ENCODE measurements at places on chromosomes 1 and 21.
A peak's percentile ranks its signal among the peaks of the same experiment; 100 is the strongest.

DNA sequence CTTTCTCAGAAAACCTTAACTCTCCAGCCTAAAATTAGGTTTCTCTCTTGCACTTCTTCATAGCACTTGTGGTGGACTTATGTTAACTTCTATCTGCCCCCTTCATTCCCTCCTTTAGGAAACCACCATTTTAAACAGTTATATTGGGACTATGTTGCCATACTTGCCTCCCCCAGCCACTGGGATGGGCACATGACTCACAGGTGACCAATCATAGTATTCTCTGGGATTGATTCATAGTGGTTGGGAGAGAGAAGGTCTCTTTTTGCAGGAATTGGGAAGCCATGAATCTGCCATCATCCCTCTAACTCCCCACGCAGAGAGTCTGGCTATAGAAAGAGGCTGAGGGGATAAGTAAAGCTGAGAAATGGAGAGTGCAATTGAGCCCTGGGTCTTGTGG, 50.4 kb upstream of the NRDC start:
- DNase-seq = no peak

DNA sequence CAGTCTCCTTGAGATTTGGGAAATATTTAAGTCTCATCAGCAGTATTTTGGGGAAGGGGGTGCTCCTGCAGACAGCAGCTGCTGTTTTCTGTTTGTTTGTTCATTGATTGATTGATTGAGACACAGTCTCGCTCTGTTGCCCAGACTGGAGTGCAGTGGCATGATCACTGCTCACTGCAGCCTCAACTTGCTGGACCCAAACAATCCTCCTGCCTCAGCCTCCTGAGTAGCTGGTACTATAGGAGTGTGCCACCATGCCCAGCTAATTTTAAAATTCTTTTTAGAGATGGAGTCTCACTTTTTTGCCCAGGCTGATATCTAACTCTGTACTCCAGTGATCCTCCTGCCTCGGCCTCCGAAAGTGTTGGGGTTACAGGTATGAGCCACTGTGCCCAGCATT, 18.2 kb downstream of the UCK2 start:
- no peak for DNase-seq

- DNase-seq = no peak
Observed at GRCh38 chr1:198318085-198318484, 161.3 kb downstream of the NEK7 start.

DNA sequence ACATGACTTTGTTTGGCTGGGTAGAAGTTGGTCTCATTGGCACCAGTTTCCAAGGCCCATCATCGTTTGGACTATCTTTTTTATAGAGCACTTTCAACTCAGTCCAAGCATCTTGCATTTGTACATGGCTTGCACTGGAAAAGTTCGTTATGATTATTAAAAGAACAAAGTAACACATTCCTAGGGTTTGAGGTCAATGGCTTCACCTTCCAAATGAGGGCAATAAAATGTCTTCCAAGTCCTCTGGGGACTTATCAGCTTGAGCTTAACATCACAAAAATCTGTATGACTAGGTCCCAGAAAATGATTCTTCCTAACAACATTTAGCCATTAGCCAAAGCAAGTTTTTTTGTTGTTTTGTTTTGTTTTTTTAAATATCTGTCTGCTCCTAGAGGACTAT, 610.8 kb downstream of the LMO4 start:
- no peak for DNase-seq

DNA sequence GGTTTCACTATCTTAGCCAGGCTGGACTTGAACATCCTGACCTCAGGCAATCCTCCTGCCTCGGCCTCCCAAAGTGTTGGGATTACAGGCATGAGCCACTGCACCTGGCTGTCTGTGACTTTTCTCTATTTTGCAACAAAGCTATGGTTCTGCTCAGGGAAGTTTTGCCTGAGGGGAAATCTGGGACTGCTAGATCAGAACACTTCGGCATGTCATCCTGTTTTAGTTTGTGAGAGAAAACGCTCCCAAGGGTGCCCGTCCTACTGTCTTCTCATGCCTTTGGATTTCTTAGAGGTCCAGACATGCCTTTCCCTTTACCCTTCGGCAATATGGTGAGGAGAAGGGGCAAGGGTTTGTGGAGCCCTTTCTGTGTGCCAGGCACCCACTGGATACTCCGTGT, 5.6 kb upstream of the CORT start:
- no peak for DNase-seq

GRCh38 chr1:163069142-163069541, at the start of gene RGS4:
RGS4 (plus strand) TSS chr1:163069361; CDS start chr1:163069485, 124 bp downstream.
- DNase-seq = peak; percentile 82

- peak; percentile 63 for DNase-seq
Observed at GRCh38 chr1:156929596-156930238, 9.3 kb downstream of the LRRC71 start.

DNA sequence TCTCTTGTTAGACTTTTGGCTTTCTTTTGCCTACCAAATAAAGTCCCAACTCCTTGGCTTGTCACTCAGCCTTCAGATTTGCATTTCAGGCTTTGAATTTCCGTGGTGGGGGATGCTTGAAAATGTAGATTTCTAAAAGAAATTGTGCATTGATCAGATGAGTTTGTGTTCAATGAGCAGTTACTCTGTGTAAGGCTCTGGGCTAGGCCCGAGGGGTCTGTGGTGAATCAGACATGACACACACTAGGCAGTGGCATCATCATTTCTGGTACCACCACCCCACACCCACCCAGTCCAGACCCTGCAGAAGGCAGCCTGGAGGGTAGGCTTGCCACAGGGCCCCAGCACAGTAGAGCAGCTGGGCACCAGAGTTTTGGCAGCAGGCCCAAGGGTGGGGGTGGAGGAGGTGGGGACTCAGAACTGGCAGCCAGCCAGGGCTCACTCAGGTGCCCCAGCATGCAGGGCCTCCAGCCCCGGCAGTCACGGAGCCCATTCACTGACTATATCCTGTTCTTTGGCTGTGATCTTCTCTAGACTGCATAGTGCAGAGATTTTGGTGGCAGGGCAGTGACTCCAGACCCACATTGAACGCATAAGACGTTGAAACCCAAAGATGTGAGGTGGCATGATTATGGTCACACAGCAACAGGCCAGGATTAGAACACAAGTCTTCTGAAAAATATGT, 97.2 kb upstream of the ARTN start:
- DNase-seq = no peak

GRCh38 chr1:97350662-97351061, 570.2 kb downstream of the DPYD start:
- no peak for DNase-seq

DNA sequence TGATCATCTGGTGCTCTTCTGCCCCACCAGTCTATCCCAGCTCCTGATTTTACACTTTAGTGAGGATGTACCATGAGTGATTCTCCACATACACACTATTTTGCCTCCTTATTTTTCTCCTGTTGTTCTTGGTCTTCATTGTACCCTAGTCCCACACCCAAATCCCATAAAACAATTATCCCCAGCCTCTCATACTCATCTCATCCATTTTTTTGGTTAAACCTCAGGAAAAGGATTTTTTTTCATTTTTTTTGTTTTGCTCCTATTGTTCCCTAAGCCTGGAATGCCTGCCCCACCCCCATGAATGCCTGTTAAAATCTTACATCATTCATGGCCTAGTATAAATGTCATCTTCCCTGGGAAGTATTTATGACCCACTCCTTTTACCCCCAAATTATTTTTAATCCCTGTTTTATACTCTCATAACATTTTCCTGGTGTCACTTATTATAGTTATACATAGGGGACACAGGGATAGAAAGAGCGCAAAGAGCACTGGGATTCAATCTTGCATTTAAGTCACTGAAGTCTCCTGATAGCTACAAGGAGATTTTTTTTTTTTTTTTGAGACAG, 4.9 kb upstream of the LINGO4 start:
- DNase-seq = no peak

DNA sequence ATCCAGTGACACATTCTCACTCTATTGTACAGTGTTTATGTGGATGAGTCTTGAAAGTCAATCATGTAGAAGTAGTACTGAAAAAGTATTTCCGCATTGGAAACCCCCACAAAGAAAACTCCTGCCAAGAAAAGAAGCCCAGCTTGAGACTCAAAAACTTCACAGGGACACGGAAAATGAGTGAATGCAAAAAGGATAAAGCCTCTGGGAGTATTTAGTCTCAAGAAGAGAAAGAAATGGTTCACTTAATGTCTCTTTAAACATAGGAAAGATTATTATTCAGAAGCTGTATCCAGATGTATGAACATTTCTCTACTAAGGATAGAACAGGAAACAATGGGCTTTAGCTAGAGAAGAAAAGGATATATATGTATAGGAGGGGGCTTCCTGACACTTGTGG, 304.5 kb downstream of the BARHL2 start:
- DNase-seq = no peak

GRCh38 chr1:4613606-4614370, 40.6 kb upstream of the AJAP1 start:
- no peak for DNase-seq

DNA sequence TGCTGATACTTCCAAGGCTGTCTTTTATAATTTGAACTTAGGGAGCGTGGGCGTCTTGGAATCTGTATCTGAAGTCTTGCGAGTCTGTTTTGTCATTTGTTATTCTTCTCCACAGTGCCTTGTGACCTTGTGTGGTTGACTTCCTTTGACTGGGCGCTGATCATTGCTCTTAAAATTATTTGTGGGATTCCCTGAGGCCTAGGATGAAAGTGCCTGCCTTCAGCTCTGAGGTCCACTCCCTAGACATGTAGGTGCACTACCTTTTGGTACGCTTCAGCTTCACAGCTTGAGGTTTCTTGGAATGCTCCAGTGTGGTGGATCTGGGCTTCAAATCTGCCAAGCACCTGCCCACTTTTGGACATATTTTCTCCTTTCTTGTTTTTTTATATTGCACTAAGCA, 50.2 kb upstream of the IGSF5 start:
- DNase-seq = no peak

GRCh38 chr1:172758259-172758658, 99.4 kb downstream of the FASLG start:
- no peak for DNase-seq

- DNase-seq = no peak
Observed at GRCh38 chr1:178869119-178869697, 1.7 kb downstream of the ANGPTL1 start.

DNA sequence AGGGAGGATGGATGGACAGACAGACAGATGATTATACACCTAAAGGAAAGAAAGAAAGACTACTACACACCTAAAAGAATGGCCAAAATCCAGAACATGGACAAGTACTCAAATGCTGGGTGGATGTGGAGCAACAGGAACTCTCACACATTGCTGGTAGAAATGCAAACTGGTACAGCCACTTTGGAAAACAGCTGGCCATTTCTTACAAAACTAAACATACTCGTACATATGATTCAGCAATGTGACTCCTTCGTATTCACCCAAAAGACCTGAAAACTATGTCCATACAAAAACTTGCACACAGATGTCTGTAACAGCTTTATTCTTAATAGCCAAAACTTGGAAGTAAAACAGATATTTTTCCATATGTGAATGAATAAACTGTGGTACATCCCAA, 51.3 kb downstream of the PRPF38A start:
- no peak for DNase-seq

- DNase-seq = peak; percentile 53
Observed at GRCh38 chr1:109788695-109789521, 25.2 kb upstream of the EPS8L3 start.

DNA sequence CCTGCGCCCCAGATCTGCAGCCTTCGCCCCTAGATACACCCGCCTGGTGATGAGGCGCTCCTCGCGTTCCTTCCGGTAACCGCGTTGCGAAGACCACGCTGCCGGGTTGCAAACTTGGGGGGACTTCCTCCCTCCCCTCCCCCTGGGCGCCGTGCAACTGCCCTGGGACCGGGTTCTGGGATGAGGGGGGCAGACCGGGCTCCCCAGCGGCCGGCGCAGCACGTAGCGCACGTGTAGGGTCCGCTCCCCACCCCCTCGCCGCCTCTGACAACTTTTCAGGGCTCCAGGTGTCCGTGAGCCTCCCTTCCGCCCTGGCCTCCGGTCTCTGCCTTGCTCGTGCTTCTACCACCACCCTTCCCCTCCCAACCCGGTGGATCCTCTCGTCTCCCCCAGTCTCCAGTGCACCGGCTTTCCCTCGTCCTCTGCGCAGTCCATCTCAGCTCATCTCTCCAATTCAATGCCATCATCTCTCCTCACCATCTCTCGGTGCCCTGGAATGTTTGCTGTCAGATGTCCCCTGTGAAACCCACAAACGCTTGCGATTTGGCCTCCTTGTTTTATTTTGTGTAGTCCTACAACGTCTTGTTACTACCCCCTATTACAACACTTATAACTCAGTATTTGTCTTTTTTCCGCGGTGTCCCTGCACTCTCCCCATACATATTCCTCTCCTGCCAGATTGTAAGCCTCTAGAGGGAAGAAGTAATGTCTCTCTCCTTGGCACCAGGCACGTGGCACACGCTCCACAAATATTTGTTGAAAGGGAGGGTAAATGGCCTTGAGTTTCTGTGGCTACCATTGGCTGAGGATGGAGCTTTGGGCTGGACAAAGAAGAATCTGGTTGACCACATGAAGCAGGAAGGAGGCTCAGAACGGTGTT, 782 bp downstream of the PCAT6 start:
- DNase-seq = no peak

Measured in posterior vena cava (tissue), 2 donors.